ENCODE measurements at places on chromosomes 5 and 9.
A peak's percentile ranks its signal among the peaks of the same experiment; 100 is the strongest.

DNA sequence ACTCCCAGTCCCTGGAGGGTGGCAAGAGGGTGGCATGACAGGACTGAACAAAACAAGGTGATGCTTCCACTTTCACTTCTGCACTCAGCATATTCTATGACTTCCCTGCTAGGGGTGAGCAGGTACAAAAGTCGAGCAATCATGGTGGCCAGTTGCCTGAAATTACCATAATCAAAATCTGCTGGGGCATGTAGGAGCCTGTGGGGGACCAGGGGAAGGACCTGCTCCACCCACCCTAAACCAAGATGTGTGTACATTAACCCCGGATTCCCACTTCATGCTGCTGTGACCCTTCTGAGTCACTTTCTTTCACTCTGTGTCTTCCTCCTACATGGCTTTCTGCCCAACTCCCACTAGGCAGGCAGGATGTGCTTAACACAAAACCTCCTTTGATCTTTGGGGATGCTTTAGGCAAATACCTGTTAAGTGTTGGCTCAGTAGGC, 73.3 kb upstream of the PHF24 start:
- no peak for DNase-seq

DNA sequence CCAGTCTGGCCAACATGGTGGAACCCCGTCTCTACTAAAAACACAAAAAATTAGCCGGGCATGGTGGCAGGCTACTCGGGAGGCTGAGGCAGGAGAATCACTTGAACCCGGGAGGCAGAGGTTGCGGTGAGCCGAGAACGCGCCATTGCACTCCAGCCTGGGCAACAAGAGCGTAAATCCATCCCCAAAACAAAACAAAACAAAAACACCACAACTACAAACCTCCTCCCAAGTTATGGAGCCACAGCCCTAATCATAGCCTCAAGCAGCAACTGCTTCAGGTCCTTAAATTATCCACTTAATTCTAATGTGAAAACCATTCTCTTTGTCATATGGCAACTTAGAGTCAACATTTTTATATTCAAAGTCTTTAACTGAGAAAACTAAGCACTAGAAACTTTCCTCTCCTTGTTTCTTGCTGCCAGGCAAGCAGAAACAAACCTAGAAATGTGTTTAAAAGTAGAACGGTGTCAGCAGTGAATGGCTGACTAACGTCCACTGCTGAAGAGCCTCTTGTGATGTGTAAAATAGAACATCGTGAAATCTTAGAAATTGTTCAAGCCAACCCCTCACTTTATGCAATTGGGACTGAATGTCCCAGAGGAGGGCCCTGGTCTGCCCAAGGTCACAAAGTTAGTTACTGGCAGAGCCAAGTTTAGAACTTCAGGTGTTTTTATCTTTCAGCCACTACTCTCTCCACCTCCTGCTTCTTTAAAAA, 5.7 kb downstream of the TMEM245 start:
- DNase-seq, result no peak

GRCh38 chr9:133956520-133957076, 35.5 kb downstream of the VAV2 start:
- DNase-seq, result no peak

GRCh38 chr5:101897914-101898313, 398.2 kb downstream of the SLCO4C1 start:
- no peak for DNase-seq

DNA sequence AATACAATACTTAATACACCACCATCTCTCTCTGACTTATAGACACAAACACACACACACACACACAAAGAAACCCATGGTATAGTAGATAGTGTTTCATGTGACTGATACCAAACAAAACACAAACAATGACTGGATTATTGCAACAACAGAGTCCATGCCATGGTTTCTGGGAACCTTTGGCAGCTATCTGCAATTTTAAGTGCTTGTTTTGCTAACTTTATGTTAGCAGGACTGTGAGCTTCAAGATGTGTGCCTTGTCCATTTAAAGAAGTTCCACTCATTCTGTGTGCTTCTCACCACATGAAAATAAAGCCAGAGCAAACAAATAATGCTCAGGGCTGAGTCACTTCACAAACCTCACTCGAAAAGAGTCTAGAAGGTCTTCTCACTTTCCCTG, 15.1 kb upstream of the LURAP1L start:
- DNase-seq, result no peak

DNA sequence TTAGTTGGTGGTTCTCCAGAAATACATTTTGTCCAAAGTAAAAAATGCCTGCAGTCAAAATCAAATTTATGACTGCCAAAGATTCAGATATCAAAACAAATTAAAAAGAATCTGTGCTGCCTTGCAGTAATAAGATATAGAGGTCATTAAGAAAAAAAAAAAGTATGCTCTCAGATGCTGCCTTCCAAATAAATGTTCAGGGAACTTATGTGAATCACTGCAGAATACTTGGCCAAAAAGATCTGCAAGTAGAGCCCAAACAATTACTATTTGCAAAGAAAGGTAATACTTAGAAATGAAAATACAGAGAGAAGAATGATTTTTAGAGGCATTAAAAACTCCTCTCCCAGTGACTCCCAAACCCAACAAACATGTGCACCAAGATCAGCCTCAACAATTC, 52.4 kb downstream of the MRPS27 start:
- no peak for DNase-seq

GRCh38 chr5:77008413-77008812, 21.8 kb upstream of the AGGF1 start:
- DNase-seq, result no peak

GRCh38 chr5:10120934-10121333, 128.8 kb downstream of the ATPSCKMT start:
- no peak for DNase-seq

DNA sequence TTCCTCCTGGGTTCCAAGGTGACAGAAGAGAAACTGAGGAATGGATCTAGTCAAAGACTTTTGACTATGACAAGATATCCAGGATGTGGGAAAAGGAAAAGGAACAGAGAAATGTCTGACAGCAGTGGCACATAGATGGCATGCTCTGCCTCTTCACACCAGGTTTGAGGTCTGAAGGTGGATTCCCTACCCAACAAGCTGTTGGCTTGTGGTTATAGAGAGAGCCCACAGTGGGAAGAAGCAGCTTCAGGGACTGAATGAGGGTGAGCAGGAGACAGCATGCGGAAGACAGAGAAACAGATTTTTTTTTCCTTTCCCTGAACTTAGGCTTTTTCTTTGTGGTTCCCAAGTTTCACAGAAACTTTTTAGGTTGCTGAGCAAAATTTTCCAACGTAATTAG, 20.6 kb downstream of the IFNW1 start:
- no peak for DNase-seq

DNA sequence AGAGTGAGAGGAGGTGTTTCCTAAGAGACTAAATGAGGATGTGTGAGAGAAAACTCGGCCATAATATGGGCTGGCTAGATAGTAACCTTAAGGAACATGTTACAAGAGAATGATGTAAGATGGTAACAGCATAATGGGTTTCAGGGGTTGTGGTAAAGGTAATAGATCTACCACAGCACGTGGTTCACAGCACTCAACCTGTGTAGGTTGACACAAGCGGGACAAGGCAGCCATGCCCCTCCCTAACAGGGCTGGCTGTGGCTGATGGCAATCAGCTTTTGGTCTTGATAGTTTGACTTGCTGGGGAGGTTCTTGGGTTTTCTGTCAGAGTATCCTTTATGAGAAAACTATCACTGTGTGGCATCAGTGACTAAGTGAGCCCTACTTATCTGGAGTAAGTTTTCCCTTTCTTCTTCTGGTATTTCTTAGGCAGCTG, 138.6 kb downstream of the TRIO start:
- no peak for DNase-seq

GRCh38 chr5:67515020-67515689, 318.6 kb upstream of the CD180 start:
- DNase-seq, result no peak

DNA sequence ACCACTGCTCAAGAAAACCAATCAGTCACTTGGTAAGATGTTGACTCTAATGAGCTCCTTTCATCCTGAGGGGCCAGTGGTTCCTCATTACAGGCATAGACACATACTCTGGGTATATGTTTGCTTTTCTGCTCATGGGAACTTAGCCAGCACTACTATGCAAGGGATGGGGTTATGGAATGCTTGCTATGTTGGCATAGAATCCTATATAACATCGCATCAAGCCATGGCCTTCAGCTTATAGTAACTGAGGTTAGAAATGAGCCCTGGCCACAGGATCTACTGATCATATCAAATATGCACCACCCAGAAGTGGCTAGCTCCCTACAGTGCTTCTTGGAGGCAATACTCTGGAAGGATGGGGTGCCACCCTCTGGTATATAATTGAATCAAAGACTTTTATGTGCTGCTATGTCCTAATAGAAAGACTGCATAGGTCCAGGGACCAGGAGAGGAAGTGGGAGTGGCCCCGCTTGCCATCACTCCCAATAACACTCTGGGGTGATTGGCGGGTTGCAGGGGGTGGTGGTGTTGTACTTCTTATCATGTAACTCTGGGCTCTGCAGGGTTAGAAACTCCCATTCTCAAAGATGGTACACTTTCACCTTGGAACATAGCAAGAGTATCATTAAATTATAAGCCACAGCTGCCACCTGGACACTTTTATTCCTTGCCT, 70.3 kb downstream of the ZNF366 start:
- no peak for DNase-seq

GRCh38 chr9:105307591-105308130, 63.2 kb downstream of the SLC44A1 start:
- DNase-seq, result no peak

DNA sequence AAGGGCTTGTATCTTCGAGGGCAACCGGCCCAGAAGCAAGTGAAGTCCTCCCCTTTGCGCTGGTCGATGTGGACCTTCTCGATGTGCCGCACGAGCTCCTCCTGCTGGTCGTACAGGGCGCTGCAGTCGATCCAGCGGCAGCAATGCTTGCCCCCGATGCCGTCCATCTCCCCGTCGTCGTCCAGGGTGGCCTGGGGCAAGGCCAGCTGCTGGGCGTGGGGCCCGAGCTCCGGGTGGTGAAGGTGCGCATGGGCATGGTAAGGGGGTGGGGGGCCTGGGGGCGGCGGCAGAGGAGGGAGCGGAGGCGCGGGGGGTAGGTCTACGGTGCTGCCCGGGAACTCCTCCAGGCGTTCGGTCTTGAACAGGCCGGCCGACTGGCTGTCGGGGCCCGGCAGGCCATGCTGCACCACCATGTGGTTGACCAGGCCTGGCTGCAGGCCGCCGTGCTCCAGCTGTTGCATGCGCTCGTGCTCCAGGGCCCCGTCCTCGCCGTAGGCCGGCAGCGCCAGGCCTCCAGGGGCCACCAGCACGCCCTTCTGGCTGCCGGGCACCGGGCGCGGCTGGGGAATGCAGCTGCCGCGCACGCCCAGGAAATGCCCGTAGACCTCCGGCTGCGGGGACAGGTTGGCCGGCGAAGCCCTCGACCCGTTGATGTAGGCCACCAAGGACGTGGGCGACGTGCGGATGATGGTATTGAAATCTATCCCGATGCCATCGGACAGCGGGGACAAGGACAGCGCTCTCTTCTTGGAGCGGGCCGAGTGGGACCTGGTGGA, 181.8 kb downstream of the GLIS3 start:
- DNase-seq, result peak; percentile 32

GRCh38 chr5:88680253-88681132, 202.5 kb downstream of the MEF2C start:
- peak; percentile 40 for DNase-seq

- DNase-seq, result no peak
These were observed 431.9 kb downstream of the DMAC1 start for GRCh38 chr9:7367726-7368125.

DNA sequence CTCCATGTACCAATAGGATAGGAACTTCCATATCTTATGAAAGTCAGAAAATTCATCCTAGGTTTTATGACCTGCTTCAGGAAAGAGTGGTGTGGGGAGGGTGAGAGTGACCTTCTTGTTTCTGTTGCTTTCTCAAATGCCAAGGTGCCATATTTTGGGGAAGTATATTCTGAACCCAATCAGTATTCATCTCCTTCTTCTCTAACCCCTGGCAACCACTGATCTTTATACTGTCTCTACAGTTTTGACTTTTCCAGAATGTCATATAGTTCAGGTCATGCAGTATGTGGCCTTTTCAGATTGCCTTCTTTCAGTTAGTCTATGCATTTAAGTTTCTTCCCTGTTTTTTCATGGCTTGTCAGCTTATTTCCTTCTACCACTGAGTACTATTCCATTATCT, 321.4 kb upstream of the SEMA6A start:
- DNase-seq, result no peak

DNA sequence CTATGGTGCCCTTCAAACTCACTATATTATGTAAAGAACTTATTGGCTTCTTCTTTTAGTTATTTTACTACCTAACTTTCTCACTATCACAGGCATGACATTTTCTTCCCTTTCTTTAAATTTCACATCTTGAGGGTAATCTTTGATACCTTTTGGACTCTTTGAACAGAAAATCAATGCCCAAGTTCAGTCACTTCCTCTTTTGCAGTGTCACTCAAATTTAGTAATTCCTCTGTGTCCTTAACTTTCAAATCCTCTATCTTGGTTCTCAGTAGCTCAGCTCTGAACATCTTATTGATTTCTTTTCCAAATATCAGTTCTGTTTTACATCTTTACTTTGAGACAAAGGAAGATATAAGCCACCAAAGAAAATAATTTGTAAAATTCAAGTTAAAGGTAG, 25.5 kb downstream of the CNTLN start:
- no peak for DNase-seq

- DNase-seq, result no peak
These were observed at the start of gene DAPK1 for GRCh38 chr9:87497604-87498045. TSS of gene DAPK1 (plus strand) at chr9:87497867. CDS start at chr9:87499078, 1,211 bp downstream.

- DNase-seq, result no peak
These were observed 441.5 kb upstream of the CDH9 start for GRCh38 chr5:27479859-27480258.

DNA sequence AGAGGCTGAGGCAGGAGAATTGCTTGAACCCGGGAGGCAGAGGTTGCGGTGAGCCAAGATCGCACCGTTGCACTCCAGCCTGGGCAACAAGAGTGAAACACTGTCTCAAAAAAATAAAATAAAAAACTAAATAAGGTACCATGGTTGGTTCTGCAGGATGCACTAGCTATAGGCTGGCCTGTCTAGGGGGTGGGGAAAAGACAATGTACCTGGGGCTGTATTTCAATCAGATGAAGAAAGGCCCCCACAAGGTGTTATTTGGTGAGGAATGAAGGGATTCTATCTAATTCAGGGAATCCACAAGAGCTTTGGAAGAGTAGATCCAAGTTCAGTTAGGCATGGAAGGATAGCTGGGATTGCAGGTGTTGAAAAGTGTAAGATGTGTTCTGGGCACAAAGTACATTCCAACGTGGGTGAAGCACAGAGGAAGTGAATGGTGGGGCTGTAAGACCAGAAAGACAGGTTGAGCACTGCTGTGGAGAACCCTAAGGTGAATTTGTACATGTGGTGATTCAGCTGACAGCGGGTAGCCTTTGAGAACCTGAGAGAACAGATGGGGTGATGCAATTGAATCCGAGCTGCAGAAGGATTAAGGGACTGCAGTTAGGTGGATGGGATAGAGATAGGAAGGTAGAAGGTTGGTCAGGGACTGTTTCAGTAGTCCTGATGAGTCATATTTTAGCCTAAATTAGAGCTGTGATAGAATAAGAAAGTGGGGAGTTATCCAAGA, 71.8 kb downstream of the CAST start:
- no peak for DNase-seq

GRCh38 chr9:26527931-26528330, 364.7 kb downstream of the CAAP1 start:
- no peak for DNase-seq

- DNase-seq, result no peak
These were observed 807.1 kb downstream of the CDH9 start for GRCh38 chr5:26231316-26231715.

GRCh38 chr5:133652951-133653759, 40.8 kb upstream of the FSTL4 start:
- no peak for DNase-seq

- no peak for DNase-seq
These were observed 53.7 kb upstream of the BOD1 start for GRCh38 chr5:173670130-173670651.

- no peak for DNase-seq
These were observed 29.0 kb upstream of the BOD1 start for GRCh38 chr5:173645437-173645807.

All from stimulated activated CD4-positive, alpha-beta T cell treated with anti-CD3 and anti-CD28 coated beads, Interleukin-1b, Interleukin-23, amount 100 ng/mL, for 1 hour (primary cell).